ENCODE measurements at places on chromosomes 6 and 20. TPM values are rescaled to one million over a fixed set of nuclear protein-coding genes. Genes with fewer than 3 reads are reported as not detected.

The ZSCAN23 gene
- total RNA-seq, result 7.4 TPM

DNA sequence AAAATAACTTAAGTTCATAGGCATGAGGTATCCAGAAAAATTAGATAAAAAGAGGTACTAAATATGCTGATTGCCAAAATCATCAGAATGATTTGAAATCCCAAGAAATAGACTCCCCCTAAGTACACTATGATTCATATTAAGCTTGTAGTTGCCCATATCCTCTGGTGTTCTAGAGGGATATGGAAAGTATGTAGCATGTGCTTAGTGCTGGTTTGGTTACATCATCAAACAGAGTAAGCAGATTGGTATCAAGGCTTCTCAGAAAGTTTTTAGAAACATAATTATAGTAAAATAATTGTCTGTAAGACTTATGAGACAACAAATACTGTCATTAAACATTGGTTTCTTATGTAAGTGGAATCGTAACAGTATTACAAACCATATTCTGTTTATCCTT is 166.4 kb downstream of the FAXC start:
- no peak for DNase-seq

The BNIP5 gene
- not detected for total RNA-seq

DNA sequence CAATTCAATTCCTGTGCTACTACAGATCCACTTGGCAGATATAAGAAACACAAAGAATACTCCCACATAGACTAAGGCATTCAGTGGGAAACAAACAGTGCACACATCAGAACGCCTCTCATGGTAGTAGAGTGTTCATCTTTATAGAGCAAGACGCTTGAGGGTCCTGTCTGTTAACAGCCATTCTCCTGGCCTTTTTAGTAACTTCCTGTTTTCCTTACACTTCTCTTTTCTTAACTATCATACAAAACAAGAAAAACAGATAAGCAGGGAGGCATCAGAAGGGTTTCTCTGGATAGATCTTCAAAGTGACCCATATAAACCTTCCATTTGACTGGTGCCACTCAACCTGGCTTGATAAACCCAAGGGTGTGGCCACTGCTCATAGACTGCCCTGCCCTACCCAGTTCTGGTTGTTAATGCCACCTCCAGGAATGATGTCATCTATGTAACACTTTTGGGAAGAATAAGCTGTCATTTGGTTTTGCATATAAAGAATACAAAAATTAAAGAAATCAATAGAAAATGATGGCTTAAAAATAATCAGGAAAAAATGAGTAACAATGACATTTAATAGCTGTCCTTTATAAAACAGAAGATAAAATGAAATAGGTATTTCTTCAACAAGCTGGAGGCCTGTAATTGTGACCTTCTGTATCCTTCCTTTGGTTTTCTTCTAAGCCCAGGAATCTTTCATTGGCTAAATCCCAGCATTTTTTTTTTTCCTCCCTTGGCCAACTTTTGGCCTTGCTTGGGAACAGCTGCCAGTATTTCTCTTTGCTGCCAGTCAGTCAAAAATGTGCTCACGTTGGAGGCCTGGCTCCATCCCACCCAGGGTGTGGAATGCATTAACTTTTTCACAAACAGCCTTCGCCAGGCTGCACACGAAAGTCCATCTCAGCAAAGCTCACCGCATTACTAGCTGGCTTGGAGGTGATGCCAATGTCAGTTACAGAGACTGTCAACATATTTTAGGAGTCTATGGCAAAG is 103.5 kb downstream of the GJA10 start:
- no peak for DNase-seq

DNA sequence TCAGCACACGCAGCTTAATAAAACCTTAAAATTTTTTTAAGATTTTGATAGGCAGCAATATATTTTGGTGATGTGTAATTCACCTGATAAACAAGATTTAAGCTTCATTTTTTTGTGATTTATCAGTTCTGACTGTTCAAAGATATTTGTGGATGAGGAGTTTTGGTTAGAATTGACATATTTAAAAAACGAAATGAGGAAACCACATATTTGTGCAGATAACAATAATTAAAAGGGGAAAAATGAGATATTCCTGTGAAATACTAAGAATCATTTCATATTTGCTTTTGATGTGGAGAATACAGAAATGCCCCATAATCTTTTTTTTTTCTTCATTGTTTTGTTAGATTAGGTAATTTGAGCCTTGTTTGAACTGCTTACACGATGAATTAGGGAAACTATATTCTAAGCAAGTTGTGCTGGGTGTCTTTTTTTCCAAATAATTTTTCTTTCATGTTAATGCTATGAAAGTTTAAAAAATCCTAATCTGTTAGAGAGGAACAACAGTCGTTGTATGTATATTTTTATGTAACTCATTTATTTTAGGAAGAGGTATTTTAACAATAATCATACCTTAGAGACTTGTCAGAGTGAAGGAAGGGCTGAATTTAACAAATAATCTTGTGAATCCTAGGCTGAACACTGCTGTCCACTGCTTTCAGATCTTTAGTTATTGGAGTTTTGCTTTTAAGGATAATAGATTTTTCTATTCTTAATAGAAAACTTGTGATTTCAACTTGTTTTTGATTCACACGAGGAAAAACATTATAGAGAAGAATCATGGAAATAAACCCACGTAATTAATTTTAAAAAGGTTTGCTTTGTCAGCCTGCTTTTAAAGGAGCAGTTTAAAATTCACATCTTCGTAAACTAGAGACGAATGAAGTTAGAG is 4.0 kb downstream of the ARID1B start:
- no peak for DNase-seq

GRCh38 chr20:53905019-53905819 is 165.2 kb downstream of the BCAS1 start:
- no peak for DNase-seq

The CYP21A2 gene
- total RNA-seq, result 0.72 TPM

DNA sequence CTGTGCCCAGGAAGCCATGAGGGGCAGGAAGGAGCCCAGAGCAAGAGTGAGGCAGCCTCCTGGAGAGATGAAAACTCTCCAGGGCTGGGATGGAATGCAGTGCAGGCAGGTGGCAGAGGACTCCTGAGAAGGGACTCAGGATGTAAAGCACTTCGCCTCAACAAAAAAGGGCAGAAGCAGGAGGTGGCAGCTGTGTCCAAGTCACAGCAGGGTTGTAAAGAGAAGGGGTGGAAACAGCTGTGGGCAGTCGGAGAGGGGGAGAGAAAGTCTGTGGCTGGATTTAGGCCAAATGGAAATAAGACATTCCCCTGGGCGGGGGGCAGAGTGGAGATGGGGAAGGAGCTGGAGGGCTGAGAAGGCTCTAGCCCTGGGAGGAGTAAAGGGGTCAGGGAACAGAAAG is 34.9 kb downstream of the CYP21A2 start:
- DNase-seq, result no peak

DNA sequence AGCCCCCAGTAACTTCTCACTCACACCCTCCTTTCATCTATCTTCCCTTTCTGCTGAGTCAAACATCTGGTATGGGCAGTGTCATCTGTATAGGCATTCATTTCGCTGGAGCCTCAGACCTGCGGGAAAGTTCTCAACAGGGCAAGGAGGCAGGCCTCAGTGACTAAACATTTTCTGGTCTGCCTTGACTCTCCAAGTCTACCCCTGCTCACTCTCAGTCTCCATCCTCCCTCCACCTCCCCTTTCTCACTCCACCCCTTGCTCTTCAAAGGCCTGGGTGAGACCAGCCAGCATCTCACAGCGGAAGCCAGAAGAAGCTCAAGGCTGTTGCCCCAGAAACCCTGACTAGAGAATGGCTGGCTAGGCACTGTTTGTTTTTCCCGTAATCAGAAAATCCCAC is 105.0 kb upstream of the BEND6 start:
- peak; percentile 69 for DNase-seq

DNA sequence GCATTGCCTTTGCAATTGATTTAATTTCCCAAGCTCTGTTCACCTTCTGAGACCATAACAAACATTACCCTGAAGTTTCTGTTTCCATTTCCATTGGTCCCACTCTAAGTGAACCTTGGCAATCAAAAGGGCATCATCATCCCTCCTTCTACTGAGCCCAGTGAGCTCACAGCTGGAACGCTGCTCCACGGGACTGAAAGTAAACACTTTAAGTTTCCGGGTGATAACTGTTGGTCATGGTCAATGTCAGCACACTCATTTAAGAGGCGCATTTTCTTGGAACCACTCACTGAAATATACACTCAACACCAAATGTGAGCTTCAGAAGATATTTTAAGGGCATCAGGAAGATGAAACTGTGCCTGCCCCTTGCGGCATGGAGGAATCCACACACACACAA is 37.1 kb upstream of the RPS6KA2 start:
- DNase-seq, result no peak

The OVOL2 gene
- not detected for total RNA-seq

DNA sequence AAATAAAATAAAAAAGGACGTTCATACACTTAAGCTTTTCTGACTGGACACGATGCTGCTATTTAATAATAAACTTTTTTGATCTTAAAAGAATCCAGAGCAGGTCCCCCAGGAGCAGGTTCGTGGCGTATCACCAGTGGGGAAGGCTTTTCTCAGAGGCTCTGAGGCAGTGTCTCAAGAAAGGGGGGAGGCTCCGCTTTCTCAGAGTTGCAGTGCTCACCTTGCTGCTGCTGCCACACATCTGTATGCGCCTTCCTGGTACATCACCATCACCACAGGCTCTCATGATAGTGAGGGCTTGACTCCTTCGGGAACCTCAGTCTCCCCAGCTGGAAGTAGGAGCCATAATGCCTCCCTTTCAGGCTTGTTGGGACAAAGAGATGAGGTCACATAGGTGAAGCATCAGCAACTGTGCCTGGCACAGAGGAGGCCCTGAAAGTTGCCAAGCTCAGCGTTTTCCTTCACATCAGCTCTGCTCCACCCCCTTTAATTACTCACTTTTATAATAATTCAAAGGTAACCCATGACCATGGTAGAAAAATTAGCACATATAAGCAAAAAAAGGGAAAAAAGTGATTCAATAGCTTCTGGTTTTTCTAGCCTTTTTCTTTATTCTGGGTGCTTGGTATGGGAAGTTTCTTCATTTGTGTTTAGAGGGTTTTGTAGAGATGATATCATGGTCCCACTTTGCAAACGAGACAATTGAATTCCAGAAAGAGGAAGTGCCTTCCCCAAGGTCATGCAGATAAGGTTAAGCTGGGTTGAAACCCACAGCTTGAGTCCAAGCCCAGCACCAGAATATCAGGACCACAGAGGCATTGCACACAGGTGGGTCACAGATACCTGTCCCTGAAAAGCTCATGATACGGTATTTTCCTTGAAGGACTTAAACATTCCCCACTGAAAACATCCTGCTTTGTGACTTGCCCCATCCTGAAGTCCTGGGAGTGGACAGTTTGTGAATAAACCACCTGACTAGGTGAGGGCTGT is 24.5 kb downstream of the SRSF3 start:
- no peak for DNase-seq

DNA sequence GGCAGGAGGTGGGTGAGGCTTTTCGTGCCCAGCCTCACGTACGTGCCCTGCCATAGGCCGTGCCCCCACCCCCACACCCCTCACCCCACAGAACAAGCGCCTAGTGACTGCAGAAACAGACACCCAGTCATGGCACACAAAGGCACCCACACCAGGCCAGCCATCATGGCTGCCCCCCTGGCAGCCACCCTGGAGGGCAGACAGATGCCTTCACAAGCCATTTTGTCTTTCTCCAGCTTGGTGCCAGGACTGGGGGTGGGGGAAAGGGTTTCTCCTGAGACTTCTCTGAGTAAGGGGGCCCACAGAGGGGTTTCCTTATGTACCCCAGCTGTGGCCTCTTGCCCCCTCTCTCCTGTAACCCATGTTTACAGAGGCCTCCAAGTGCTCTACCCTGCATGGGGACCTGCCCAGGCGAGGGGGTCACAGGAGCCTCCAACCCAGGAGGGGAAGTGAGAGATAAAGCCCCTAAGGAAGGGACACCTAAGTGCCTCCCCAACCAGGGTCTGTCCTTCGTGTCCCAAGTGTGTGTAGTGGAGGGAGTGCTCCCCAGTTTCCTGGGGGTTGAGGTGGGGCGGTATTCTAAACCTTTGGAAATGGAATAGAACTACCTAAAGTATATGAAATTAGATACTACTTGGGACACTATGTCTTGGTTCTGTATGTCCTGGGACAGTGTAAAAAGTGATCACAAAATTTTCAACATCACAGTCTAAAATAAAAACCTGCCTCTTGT is 49.9 kb downstream of the MRPL14 start:
- peak; percentile 85 for DNase-seq

DNA sequence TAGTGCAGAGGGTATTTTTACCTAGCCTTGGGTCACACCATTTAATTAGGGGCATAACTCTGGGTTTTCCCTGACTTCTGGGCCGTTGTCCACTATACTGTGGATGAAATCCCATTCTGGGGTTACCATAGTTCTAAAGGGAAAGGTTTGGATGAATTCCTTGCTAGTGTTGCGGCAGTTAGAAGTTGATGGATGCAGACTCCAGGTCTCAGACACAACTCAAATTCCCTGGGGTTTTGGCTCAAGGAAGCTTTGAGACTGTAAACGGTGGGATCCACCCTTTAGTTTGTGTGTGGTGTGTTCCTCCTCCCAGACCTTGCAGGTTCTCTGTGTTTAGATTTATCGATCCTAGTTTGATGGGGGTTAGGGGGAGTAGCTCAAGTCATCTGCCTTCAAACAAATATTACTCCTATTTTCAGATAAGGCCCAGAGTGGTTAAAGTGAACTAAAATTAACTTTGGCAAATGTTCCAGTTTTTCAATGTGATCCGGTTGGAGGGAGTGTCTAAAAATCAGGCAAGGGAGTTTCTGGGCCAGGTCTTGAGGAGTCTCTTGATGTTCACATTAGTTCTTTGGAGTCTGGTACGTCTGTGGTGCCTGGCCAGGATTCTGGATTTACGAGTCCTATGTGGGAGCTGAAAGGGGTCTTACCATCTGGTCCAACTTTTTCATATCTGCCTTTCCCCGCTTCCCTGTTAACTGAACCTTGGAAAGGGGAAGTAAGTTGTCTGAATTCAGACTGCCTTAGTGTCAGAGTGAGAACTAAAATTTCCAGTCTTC is 1.5 kb downstream of the RALY start:
- DNase-seq, result peak; percentile 52

The HUS1B gene
- total RNA-seq, result 0.72 TPM

DNA sequence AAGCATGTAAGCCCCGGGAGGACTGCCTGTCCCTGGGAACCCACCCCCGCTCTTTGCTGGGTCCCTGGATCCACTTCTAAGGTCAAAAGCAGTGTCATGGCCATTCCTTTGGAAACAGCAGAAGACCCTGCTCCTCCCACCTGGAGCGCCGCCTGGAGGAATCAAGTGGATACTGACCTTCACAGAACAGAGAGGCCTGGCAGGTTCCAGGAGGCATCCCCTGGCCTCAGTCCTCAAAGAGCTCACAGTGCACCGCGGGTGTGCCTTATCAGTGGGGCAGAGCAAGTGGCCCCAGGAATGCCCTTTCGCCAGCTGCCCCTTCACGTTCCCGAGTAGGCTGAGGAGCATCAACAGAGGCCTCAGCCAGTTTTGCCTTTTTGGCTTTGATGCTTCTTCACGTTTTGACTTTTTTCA is 11.1 kb upstream of the SLC4A11 start:
- DNase-seq, result peak; percentile 79

GRCh38 chr6:56706981-56707726 is 64.5 kb upstream of the DST start:
- no peak for DNase-seq

Measured in osteoblast (primary cell).